A172 (cell line): ENCODE measurements at places on chromosomes 5 and 9. TPM values are rescaled to one million over a fixed set of nuclear protein-coding genes. Genes with fewer than 3 reads are reported as not detected.

FOXE1 gene
- not detected in 2 replicates for total RNA-seq

DNA sequence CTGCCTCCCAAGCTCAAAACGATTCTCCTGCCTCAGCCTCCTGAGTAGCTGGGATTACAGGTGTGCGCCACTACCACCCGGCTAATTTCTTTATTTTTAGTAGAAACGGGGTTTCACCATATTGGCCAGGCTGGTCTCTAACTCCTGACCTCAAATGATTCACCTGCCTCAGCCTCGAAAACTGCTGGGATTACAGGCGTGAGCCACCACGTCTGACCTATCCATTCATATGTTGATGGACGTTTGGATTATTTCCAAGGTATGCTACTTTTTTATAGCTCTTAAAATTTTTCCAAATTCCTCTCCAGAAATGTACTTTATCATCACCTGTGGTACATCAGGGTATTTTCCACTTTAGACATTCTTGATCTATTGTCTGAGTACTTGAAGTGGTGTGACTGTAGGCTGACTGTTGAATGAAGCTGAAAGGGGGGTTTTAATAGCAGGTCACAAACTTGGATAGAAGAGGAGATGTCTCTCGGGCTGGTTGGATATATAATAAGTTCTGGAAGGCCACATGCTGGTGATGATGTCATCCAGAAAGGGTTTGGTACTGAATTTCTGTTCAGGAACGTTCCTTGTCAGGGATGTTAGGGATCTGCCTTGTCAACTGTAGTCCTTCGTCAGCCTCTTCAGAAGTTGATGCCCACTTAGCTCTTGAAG lies 7.4 kb downstream of the CTNNA1 start:
- peak; percentile 34 for DNase-seq

GRCh38 chr9:101027733-101028345 lies 688 bp upstream of the PLPPR1 start:
- DNase-seq: no peak

IL4 gene
- total RNA-seq: not detected in 2 replicates

KIF12 gene
- 0.03 and 0.07 TPM in 2 replicates for total RNA-seq

RGMB gene
- 22.0 and 22.8 TPM in 2 replicates for total RNA-seq

GRCh38 chr5:110965773-110966581 lies 105.5 kb upstream of the TSLP start:
- DNase-seq: no peak

GRCh38 chr9:70485273-70485858 lies 70.9 kb upstream of the KLF9 start:
- DNase-seq: no peak

DNA sequence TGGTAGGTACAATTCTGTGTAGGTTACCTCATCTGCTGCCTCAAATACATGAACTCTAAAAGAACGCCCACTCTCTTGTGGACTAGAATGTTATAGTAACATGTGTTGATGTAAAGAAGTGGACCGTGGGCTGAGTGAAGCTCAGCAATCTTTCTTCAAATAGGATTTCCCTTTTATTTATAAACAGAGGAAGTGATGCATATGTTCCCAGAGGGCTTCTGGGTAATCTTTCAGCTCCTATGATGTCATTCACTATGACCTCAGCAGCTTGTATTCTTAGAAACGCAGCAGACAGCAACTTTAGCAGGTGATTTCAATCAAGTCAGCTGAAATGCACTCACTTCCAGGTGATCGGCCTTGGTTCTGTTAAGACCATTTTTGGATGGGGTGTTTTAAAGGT lies 14.4 kb downstream of the F2RL2 start:
- DNase-seq: peak; percentile 58

DNA sequence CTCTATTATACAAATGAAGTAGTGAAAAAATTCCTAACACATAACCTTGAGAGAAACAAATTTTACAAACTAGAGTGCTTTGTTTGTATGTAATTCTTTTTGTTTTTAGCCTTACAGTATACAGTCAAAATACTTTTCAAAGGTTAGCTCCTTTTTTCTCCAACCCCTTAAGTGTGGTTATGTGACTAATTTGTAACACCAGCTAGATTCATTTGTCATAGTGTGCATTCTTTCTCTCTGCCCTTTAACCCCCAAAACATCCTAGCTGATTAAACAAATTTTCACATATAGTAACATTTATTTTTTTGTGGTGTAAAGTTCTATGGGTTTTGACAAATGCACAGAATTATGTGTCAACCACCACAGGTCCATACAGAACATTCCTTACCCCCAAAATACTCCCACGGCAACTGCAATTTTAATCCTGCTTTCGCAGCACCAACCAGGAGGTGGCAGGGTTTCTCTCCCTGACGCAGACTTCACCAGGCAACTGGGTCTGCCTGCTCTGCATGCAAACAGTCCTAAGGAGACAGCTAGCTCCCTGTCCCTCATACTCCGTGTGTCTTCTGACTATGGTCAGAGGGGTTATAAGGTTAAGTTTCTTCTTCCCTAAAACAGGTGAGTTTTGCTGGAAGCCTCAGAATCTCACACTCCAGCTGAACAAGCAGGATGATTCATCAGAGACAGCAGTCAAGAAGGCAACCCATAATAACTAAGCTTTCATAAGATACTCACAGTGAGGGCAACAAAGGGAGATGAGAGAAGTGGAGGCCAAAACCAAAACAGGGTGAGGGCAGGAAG lies 44.5 kb upstream of the NR5A1 start:
- peak; percentile 73 for DNase-seq

N4BP3 gene
- 0.17 and 0.33 TPM in 2 replicates for total RNA-seq

- no peak for DNase-seq
Measured at GRCh38 chr9:108812396-108813025, 43.3 kb downstream of the ACTL7B start.

- no peak for DNase-seq
Measured at GRCh38 chr5:151528153-151528552, 63.0 kb downstream of the FAT2 start.

CSF1R gene
- 0.84 and 0.96 TPM in 2 replicates for total RNA-seq

DNA sequence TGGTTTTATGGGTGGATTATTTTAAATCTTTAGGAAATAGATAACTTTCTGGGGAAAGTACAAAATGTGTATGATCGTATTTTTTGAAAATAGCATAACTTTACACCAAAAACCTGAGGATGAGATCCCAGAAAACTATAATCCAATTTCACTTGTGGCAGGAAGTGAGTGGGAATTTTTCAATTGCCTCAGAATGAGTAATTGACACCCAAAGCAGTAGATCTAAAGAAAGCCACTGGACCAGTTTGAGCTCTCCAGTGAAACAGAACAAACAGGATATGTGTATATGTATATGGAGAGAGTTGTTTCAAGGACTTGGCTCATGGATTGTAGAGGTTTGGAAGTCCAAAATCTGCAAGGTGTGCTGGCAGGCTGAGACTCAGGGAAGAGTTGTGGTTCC lies 109.2 kb upstream of the SHB start:
- DNase-seq: peak; percentile 40

DNA sequence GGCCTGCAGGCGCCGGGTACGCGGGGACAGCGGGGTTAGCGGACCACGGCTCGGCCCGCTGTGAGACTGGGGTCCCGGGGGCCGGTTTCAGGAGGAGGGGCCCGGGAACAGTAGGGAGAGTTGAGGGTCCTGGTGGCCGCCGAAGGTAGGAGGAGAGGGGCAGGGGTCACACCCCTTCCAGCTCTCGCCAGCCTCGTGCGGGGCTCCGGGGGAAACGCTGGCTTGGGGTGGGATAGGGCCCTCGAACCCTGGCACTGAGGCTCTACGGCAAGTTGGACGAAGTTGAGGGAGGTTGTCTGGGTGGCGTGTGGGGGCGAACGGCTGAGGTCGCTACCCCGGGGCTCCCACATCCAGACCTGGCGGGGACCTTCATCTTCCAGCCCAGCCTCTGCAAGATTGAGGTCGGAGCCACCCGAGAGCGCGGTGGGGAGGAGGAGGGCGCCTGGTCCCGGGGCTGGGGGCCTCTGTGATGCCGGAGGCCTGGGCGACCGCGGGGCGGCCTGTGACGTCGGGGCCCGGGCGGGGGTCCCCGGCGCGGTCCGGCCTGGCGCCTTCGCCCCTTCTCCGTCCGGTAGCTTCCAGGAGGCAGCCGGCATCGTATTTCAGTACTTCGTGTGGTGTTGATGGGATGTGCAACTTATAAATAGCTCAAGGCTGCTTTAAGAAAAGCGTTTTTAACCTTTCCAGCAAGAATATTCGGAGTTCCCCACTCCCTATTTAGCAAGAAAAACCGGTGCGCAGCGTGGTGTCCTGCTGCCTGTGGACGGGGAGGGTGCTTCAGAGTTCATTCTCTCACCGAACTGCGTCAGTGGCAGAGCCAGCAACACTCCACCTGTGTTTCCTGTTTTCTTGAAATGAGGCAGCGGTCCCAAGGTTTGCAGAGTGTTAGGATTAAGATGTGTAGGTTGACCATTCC lies 902 bp downstream of the HABP4 start:
- DNase-seq: peak; percentile 55

GRCh38 chr9:136949239-136949816 lies 2.7 kb upstream of the LCN12 start:
- no peak for DNase-seq

- peak; percentile 39 for DNase-seq
Measured at GRCh38 chr5:60184606-60185005, 291.1 kb upstream of the PDE4D start.
